Breast epithelium (tissue), 4 donors: ENCODE measurements at places on chromosomes 4 and X. TPM values are rescaled to one million over a fixed set of nuclear protein-coding genes. Genes with fewer than 3 reads are reported as not detected.
A peak's percentile ranks its signal among the peaks of the same experiment; 100 is the strongest.

DNA sequence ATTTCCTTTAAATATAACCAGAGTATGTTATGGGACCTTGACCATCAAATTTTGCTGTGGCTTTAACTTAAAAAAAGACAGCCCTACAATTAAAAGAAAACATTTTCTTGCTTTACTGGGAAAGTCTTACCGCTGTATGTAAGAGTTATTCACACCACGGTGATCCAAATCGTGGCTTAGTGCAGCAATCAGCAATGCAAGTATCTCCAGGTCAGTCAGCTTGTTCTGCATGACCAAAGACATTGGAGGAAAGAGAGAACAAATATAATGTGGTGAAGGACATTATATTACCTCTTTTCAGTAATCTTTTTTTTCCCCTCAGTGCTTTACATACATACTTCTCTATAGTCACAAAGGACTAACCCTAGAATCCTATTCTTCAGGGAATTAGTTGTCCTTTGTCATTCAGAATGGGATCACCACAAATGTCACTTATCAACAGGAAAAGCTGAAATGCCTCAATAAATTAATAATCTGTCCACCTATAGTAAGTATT lies 109.6 kb downstream of the PDE5A start:
- DNase-seq = no peak
- H3K36me3 ChIP-seq = no peaks in the 10 kb centered on the region
- H3K4me1 ChIP-seq = no peaks in the 10 kb centered on the region

GRCh38 chr4:126582737-126583136 lies 1050.0 kb upstream of the INTU start:
- H3K27ac ChIP-seq = no peak overlapping the region
- DNase-seq = no peak
- H3K27me3 ChIP-seq = no peaks in the 10 kb centered on the region
- no peaks in the 10 kb centered on the region for H3K36me3 ChIP-seq
- H3K4me1 ChIP-seq = no peaks in the 10 kb centered on the region

- no peaks in the 10 kb centered on the region for H3K4me1 ChIP-seq
- H3K27me3 ChIP-seq = no peaks in the 10 kb centered on the region
- peak; percentile 53 for DNase-seq
- H3K36me3 ChIP-seq = no peaks in the 10 kb centered on the region
Observed at GRCh38 chrX:12946838-12947544, 27.9 kb upstream of the TMSB4X start.

DNA sequence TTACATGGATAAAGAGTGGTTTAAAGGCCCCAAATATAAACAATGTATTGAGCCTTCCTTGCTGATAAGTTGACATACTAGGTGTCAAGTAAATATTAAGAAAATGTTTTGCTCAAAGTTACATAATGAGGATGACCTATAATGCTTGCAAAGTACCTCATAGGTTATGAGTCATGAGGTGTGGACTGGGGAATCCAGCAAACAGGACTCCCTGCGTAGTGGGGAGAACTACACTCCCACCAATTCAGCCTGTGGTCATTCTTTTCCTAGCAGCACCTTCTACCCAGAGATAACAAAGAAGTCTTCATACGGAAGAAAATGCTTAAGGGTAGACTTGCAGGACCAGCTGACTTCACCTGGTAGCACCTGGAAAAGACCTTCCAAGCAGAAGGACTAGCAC lies 418.9 kb upstream of the CPEB2 start:
- no peaks in the 10 kb centered on the region for H3K27me3 ChIP-seq
- H3K27ac ChIP-seq = no peak overlapping the region

- DNase-seq = no peak
- no peak overlapping the region for H3K4me3 ChIP-seq
- H3K4me1 ChIP-seq = no peaks in the 10 kb centered on the region
Observed at GRCh38 chrX:101377547-101377946, 8.4 kb downstream of the BTK start.

GRCh38 chr4:5970381-5971077 lies 47.7 kb downstream of the C4orf50 start:
- no peaks in the 10 kb centered on the region for H3K36me3 ChIP-seq
- H3K4me1 ChIP-seq = no peaks in the 10 kb centered on the region
- H3K27ac ChIP-seq = no peak overlapping the region
- DNase-seq = no peak

- no peaks in the 10 kb centered on the region for H3K27me3 ChIP-seq
- no peak overlapping the region for H3K27ac ChIP-seq
- no peaks in the 10 kb centered on the region for H3K36me3 ChIP-seq
- H3K4me1 ChIP-seq = no peaks in the 10 kb centered on the region
Observed at GRCh38 chr4:68390205-68390935, 40.5 kb upstream of the YTHDC1 start.

GRCh38 chr4:145278341-145279121 lies 98.1 kb upstream of the OTUD4 start:
- no peak overlapping the region for H3K4me3 ChIP-seq
- no peaks in the 10 kb centered on the region for H3K4me1 ChIP-seq
- H3K36me3 ChIP-seq = no peaks in the 10 kb centered on the region
- no peak for DNase-seq
- no peak overlapping the region for H3K27ac ChIP-seq

DNA sequence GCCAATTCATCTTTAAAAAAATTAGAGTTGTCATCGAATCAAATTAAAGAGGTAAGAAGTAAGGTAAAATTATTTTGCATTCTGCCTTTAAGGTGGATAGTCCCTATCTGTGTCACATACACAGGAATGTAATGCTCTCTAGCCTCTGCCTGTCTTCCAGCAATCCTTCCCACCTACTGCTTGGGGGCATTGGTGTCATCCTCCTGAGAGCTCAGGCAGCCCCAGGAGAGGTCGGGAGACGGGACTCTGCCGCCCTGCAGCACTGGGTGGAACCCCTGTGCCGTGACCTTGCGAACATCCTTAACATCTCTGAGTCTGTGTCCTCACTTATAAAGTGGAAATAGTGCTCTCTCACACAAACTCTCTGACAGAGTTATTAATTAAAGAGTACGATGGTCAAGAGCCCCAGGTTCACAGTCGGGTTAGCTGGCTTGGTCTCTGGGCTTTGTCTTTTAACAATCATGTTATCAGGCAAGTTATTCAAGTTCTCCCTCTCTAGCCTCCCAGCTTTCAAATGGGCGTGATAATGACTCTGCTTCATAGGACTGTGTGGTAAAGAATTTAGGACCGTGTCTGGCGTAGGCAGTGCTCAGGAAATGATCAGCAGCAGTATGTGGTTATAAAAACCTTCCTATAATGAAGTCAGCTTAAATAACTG lies 10.2 kb downstream of the TLR3 start:
- H3K27ac ChIP-seq = no peak overlapping the region
- H3K4me3 ChIP-seq = no peak overlapping the region
- H3K36me3 ChIP-seq = no peaks in the 10 kb centered on the region
- no peaks in the 10 kb centered on the region for H3K27me3 ChIP-seq
- no peaks in the 10 kb centered on the region for H3K4me1 ChIP-seq

GRCh38 chr4:23332313-23332712 lies 557.5 kb downstream of the PPARGC1A start:
- no peak overlapping the region for H3K27ac ChIP-seq
- no peak for DNase-seq
- no peaks in the 10 kb centered on the region for H3K27me3 ChIP-seq
- H3K4me3 ChIP-seq = no peak overlapping the region
- no peaks in the 10 kb centered on the region for H3K36me3 ChIP-seq
- H3K4me1 ChIP-seq = no peaks in the 10 kb centered on the region

Gene HPGD
- 137 TPM for total RNA-seq

Gene IGSF1
- 0.96 TPM for total RNA-seq

Gene SAGE1
- total RNA-seq = not detected

Gene IQCM
- not detected for total RNA-seq
